ENCODE measurements at places on chromosomes 2 and 18. TPM values are rescaled to one million over a fixed set of nuclear protein-coding genes. Genes with fewer than 3 reads are reported as not detected.

The MLPH gene
- 18.0 TPM for total RNA-seq

The KIAA2012 gene
- total RNA-seq, result 0.17 TPM

The MOGAT1 gene
- total RNA-seq, result not detected

The LIMS4 gene
- total RNA-seq, result 3.6 TPM

The NAT8 gene
- not detected for total RNA-seq

The SAG gene
- total RNA-seq, result not detected

The HAUS1 gene
- 59.2 TPM for total RNA-seq

The PROKR1 gene
- total RNA-seq, result not detected

The CCDC195 gene
- total RNA-seq, result not detected

The NLRC4 gene
- total RNA-seq, result not detected

The KIF3C gene
- 11.3 TPM for total RNA-seq

The VWA3B gene
- not detected for total RNA-seq

The MATN3 gene
- total RNA-seq, result 1.9 TPM

The LRRC30 gene
- not detected for total RNA-seq

The MC2R gene
- not detected for total RNA-seq

The HTR2B gene
- 9.8 TPM for total RNA-seq

The UGT1A8 gene
- total RNA-seq, result not detected

The THSD7B gene
- total RNA-seq, result not detected

The ERMN gene
- not detected for total RNA-seq

The OTOF gene
- not detected for total RNA-seq

The GRP gene
- not detected for total RNA-seq

The REG3G gene
- not detected for total RNA-seq

The SLC9A4 gene
- not detected for total RNA-seq

The VSNL1 gene
- 0.29 TPM for total RNA-seq

The SERPINB3 gene
- not detected for total RNA-seq

The CCNT2 gene
- 21.8 TPM for total RNA-seq

The NEMP2 gene
- total RNA-seq, result 3.1 TPM

The ATOH8 gene
- 55.9 TPM for total RNA-seq

The CBLN2 gene
- total RNA-seq, result not detected
